IMR-90 (cell line): ENCODE measurements at places on chromosomes 1 and 21. TPM values are rescaled to one million over a fixed set of nuclear protein-coding genes. Genes with fewer than 3 reads are reported as not detected.

SYCP1 gene
- not detected in 2 replicates for total RNA-seq

PCAT6 gene
- total RNA-seq = 0.56 TPM in 1 of 2 replicates, not detected in the other

PGM1 gene
- 82.5 and 94.5 TPM in 2 replicates for total RNA-seq

TMEM269 gene
- total RNA-seq = not detected in 2 replicates

DHRS3 gene
- 11.4 and 14.5 TPM in 2 replicates for total RNA-seq

FCER1A gene
- total RNA-seq = not detected in 2 replicates

NCDN gene
- 9.7 and 10.0 TPM in 2 replicates for total RNA-seq

CAP1 gene
- total RNA-seq = 756 and 792 TPM in 2 replicates

COL6A1 gene
- 173 and 186 TPM in 2 replicates for total RNA-seq

HCN3 gene
- total RNA-seq = 0.36 and 0.83 TPM in 2 replicates

PTPRF gene
- 25.8 and 27.8 TPM in 2 replicates for total RNA-seq

RGS5 gene
- 14.2 and 40.0 TPM in 2 replicates for total RNA-seq

PYHIN1 gene
- not detected in 2 replicates for total RNA-seq
